ENCODE measurements at places on chromosomes 6 and 20. TPM values are rescaled to one million over a fixed set of nuclear protein-coding genes. Genes with fewer than 3 reads are reported as not detected.

The SMLR1 gene
- polyA plus RNA-seq, result not detected

The PAQR8 gene
- polyA plus RNA-seq, result 39.2 TPM

The LAMA4 gene
- not detected for polyA plus RNA-seq

The SLC25A27 gene
- polyA plus RNA-seq, result not detected

The LPIN3 gene
- 0.10 TPM for polyA plus RNA-seq

The EDN3 gene
- polyA plus RNA-seq, result not detected

The C20orf144 gene
- not detected for polyA plus RNA-seq

The BCAS1 gene
- not detected for polyA plus RNA-seq

The NKX2-2 gene
- polyA plus RNA-seq, result not detected

The MBOAT1 gene
- polyA plus RNA-seq, result 1.0 TPM

The DEF6 gene
- polyA plus RNA-seq, result 234 TPM

The FAM8A1 gene
- 5.9 TPM for polyA plus RNA-seq

The ADGRB3 gene
- not detected for polyA plus RNA-seq

DNA sequence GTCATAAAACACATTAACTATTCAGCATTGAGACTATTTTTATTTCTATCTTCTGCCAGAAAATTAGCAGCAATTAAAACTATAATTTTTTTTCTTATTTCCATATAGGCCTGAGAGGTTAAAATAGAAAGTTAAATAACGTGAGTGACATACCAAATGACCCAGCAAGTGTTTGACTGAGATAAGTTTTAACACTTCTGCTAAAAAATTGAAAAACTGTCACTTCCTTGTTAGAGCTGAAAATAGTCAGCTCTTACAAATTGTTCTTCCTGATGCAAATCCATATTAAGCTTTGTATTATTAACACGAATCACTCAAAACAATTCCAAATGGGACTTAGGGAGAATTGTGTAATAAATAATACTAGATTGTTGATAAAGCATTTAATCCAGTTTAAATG lies 26.5 kb upstream of the STX11 start:
- DNase-seq, result no peak

GRCh38 chr6:125132058-125132457 lies 21.5 kb upstream of the TPD52L1 start:
- no peak for DNase-seq

GRCh38 chr20:41848180-41848579 lies 230.0 kb upstream of the CHD6 start:
- DNase-seq, result no peak

GRCh38 chr6:158206740-158207421 lies 38.7 kb downstream of the GTF2H5 start:
- no peak for DNase-seq

- no peak for DNase-seq
These were observed 319.4 kb downstream of the HTR1B start for GRCh38 chr6:77143659-77144447.

GRCh38 chr20:2162125-2162822 lies 60.6 kb downstream of the STK35 start:
- DNase-seq, result no peak

DNA sequence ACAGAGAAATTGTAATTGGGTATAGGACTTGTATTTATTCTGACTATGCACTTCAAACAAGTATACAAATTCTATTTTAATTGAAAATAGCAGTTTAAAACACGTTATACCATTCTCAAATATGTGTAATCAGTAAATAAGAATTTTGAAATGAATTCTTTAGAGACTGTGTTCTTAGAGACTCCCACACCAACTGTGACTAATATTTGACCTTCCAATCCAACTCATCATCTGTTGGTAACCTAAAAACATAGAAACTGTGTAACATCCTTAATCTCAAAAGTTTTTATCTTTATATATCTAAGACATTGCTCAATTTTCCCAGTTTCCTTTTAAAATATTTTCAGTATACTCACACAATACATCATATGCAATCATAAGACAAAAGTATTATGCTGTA lies 83.9 kb downstream of the KHDRBS2 start:
- DNase-seq, result no peak

- no peak for DNase-seq
These were observed 3.2 kb upstream of the RFPL4B start for GRCh38 chr6:112343977-112344376.

- DNase-seq, result no peak
These were observed 6.4 kb downstream of the CEP43 start for GRCh38 chr6:167005350-167006159.

DNA sequence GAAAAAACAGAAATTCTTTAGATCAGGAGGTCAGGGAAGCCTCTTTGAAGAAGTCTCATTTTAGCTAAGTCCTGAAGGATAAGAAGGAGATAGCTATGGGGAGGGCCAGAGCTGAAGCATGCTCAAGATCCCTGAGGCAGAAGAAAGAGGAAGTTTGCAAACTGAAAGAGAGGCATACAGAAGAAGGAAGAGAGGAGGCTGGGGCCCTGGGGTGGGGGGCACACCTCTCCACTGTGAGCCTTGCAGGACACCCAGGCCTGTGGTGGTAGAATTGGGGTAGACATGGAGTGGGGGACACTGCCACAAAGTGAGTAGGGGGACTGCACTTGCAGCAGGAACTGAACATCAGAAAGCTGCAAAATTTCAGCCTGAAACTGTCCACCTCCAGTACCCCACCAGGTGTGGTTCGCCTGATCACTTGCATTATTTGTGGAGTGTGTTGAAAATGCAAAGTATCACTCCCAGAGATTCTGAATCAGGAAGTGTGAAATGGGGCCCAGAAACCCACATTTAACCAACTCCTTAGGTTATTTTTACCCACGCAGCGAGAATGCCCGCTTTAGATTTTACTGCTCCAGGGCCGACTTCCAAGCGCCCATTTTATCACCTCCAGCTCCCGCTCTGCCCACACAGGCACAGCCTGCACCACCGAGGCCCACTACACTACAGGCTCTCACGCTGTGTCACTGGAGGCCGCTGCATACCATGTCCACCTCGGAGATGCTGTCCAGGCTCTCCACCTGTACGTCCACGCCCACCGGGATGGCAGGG lies 44.0 kb downstream of the GABRR2 start:
- no peak for DNase-seq

DNA sequence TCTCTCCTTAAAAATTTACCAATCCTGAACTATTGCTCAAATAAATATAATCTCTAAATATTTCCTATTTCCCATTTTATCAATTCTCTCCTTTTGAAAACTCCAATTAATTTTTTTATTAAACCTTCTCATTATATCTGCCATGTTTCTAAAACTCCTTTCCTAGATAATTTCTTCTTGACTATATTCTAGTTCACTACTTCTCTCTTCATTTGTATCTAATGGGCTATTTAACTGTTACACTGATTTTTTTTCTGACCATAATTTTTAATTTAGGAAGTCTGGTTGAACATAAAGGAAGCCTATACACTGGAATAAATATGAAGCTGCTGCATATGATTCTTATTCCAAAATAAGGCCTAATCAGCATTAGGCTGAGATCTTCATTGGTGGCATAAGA lies 96.3 kb upstream of the PLN start:
- DNase-seq, result no peak

DNA sequence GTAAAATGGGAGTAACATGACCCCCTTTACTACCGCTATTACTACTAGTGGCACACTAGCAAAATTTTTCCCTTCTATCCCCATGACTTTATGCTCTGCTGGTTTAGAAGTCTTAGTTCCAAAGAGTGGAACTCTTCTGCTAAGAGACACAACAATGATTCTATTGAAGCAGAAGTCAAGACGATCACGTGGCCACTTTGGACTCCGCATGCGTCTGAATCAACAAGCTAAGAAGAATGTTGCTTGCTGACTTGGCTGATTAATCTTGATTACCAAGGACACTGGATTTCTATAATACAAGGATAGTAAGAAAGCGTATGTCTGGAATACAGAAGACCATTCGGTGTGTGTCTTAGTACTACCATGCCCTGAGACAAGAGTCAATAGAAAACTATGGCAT lies 244.7 kb upstream of the BTBD3 start:
- no peak for DNase-seq

DNA sequence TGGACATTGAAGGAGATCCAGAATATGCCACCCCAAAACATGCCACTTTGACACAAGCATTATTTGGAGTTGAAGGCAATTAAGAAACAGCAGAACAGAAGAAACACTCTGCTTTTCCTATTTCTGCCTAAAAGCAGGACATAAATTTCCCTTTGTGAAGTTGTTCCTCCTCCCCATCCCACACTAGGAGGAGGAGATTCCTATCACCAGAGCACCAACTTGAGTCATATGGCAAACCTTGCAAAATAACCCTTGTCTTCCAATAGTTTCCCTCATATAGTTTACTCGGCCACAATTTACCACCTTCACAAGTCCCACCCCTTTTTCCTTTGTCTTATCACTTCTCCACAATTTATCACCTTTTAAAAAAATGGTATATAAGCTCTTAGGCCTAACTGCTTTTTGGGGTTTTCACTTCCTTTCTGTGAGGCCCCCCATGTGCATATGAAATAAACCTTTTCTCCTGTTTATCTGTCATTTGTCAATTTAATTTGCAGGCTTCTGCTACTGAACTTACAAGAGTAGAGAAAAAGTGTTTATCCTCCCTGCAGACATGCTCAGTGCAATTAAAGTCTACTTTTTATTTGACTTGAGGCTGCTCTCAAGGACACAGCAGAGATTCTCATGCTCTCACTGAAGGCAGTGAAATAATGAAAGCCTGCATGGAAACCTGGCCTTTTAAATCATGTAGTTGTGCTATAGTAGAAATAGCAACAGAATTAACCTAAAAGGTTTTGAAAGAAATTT lies 2.8 kb upstream of the RAB23 start:
- DNase-seq, result no peak

DNA sequence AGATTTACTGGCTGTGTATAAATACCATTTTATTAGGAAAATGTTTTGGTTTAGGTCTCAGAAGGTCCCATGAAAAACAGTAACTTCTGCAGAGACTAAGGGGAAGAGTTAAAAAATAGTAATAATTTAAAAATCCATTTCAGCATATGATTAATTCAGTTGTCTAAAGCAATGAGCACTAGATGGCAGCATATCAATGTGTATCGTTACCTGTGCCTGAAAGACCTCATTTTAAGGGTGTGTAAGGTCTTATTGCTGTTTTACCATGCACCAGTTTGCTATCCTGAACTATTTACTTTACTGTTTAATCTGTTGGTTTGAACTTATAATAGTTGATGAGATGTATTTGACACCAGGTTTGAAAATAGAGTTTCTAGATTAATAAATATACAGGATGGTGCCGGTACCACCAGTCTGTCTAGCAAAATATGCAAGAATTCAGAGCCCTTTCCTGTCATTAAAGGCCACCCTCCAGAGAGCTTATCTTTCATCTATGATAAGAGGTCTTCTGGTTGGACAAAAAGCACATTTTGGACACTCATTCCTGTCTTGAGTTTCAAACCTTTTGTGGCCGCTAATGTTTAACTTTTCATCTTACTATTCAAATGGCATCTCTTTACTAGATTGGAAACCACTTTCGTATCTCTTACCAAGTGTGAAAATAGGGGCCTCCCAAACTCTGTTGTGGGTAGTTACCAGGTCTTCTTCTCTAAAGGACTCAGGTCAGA lies 8.9 kb upstream of the AHI1 start:
- no peak for DNase-seq

- no peak for DNase-seq
These were observed 18.7 kb downstream of the SAMD5 start for GRCh38 chr6:147527197-147527596.

- DNase-seq, result no peak
These were observed 192.2 kb downstream of the TBC1D32 start for GRCh38 chr6:121142093-121142492.

- no peak for DNase-seq
These were observed 14.9 kb downstream of the PRKN start for GRCh38 chr6:162712694-162713093.

DNA sequence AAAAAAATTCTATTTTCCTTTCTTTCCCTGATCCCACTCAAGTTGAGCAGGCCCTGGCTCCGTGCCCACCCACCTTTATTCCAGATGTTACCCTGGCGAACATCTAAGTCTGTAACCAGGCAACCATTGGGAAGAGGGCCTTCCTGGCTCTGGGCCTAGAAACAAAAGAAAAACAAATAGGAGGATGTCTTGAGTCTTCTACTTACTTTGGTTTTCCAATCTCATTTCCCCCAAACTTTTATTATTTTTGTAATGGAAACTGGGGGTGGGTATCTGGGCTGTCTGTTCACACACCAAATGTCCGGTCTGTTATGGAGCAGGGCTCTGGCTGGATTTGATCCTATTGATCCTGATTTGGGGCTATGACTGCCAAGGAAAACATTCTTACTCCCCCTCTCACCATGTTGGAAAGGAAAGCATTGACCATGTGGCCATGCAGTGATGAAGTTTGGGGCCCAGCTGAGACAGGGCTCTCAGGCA lies 744.1 kb downstream of the DHX35 start:
- DNase-seq, result no peak

- no peak for DNase-seq
These were observed 395.3 kb downstream of the CD109 start for GRCh38 chr6:74091136-74091793.

DNA sequence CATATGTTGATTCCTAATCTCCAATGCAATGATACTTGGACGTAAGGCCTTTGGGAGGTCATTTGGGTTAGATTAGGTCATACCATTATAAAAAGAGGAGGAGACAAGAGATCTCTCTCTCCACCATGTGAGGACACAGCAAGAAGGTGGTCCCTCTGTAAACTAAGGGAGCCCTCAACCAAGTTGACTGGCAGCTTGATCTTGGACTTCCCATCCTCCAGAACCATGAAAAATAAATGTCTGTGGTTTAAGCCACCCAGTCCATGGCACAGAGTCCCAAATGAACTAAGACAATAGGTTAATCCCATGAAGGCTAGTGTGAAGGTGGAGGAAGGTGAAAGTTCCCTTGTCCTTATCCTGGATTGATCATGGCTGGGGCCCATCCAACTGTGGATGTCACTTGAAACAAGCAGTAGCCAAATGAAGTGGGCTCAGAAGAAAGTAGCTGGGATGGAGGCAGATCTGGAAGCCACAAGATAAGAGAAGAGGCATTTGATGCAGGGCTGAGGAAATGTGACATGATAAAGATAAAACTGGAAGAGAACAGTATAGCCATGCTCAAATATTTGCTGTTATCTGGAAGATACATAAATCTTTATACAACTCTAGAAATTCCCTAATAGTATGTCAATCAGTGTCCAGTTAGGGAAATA lies 99.9 kb downstream of the BANF2 start:
- no peak for DNase-seq

DNA sequence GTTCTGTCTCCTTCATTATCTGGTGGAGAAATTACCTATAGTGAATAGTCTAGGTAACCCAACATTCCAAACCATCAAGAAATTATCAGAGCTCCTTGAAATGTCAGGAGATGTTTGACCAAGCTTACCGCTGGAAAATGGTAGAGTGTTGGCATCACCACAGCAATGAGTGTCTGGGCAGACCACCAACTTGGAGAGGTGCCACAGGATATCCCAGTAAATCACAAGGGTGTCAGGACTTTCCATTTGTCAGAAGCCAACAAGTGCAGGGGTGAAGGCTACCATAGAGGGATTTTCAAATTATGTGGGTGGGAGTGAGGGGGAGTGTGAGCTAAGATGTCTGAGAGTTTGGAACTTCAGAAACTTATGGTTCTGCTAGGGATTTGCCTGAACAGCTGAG lies 73.2 kb downstream of the VGLL2 start:
- no peak for DNase-seq

GRCh38 chr6:55290736-55291135 lies 36.5 kb upstream of the GFRAL start:
- DNase-seq, result no peak
